ENCODE measurements at places on chromosomes 7 and 10.

GRCh38 chr10:15385552-15386455 is 14.7 kb upstream of the FAM171A1 start:
- DNase-seq = no peak

- no peak for DNase-seq
These were observed 211.4 kb upstream of the MDFIC start for GRCh38 chr7:114710499-114710898.

DNA sequence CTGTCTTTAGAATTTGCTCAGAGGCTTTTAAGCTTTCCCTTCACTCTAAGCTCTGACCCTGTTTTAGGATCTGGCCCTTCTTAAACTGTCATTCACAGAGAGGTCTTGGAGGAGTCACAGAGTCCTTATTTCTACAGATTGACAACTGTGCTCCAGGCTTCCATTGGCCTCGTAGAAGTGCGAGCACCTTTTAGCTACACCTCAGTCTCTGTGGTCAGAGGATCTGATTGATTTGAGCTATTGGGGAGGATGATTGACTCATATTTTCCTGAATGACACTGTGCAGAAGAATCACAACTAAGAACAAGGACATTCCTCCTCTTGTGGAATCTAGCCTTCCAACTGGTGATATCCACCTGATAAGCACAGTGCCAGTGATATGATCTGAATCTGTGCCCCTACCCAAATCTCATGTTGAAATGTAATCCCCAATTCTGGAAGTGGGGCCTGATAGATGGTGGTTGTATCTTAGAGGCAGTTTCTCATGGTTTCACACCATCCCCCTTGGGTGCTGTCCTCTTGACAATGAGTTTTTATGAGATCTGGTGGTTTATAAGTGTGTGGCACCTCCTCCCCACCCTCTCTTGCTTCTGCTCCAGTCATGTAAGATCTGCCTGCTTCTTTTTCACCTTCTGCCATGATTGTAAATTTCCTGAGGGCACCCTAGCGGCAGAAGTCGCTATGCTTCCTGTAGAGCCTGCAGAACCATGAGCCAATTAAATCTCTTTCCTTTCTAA is 3.2 kb downstream of the CYP3A7 start:
- no peak for DNase-seq

DNA sequence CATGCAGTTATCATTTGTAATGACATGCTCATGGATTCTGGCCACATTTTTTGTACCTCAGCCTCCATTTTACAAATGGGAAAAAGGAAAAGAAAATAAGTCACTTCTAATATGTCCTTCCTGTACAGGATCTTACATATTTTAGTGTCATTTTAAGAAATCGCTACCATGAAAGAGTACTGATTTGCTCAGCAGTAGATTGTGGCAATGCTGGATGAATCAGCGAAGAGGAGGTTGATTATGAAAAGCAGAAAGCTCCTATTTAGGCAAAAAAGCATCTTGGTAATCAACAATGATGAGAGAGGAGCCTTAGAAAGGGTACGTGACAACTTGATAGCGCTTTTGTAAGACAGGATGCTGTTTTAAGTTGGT is 522.9 kb downstream of the PARD3 start:
- no peak for DNase-seq

- DNase-seq = no peak
These were observed 624 bp upstream of the CEP55 start for GRCh38 chr10:93495654-93496321.

DNA sequence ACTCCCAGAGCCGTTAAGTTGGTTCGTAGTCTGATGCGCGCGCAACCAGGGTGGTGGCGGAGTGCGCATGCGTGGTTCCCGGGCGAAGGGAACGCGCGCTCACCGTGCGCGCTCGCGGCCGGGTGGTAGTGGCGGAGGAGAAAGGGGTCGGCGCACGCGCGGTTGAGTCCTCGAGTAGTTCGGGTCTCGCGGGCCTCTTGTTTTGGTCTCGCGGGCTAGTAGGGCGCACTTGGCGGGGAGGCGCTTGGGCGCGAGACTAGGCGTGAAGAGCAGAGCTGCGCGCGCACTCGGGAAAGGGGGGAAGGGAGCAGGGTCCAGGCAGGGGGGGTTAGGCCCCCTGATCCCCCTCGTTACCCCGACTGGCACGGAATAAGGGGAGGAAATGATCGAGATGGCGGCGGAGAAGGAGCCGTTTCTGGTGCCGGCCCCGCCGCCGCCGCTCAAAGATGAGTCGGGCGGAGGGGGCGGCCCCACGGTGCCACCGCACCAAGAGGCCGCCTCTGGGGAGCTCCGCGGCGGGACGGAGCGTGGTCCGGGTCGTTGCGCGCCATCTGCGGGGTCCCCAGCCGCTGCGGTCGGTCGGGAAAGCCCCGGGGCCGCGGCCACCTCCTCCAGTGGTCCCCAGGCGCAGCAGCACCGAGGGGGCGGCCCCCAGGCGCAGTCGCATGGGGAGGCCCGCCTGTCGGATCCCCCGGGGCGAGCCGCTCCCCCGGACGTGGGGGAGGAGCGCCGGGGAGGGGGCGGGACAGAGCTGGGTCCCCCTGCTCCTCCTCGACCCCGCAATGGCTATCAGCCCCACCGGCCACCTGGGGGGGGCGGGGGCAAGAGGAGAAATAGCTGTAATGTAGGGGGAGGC is at the start of gene MEPCE:
MEPCE (plus strand) TSS at position 195 of the 856 bp plus-strand sequence; CDS start at position 383, 188 bp downstream.
- DNase-seq = peak; percentile 96

DNA sequence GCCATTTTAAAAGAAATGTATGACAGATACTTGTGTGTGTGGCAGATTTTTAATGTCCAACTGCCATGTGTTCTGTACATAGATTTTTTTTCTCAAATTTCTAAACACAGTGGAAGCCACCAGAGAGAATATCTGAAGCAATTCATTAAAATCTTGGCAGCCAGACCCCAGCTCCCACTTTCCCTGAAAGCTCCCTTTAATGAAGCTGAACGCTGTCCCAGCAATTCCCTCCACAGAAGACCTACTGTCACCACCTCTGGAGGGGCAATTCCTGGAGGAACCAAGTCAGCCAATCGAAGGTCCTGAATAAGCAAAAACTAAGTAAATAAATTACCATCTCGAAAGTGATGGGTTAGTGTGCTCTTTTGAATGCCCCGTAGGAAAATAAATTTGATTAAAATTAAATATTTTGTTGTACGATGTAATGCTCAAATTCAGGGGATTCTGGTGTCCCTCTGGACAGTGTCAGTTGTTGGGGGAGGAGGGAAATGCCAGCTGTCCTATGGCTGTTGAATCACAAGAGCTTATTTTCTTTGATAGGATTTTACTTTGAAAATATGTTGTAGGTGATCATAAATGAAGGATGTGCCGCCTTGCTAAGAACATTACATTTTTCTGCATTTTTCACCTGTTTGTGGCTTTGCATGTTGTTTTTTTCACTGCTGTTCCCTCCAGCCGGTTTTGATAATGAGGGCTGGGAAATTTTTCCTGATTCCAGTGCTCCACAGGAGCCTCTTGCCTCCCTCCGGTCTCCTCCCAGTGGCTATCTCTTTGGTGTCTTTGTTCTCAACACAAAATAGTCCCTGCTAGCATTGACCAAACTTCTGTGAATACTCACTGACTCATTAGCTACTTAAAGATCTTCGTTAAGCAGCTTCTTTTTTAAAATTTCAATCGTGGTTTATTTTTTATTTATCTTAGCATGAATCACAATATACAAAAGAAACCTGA is 9.2 kb upstream of the GSAP start:
- DNase-seq = no peak

DNA sequence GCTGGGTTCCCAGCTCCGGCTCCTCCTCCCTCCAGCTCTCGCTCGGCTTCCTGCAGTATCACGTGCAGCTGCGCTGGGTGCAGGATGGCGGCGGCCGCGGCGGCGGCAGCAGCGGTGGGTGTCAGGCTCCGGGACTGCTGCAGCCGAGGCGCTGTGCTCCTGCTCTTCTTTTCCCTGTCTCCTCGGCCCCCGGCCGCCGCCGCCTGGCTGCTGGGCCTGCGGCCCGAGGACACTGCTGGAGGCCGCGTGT is at the start of gene CNNM1:
CNNM1 (plus strand) TSS at position 53 of the 250 bp plus-strand sequence; CDS start at position 85, 32 bp downstream.
- DNase-seq = no peak

DNA sequence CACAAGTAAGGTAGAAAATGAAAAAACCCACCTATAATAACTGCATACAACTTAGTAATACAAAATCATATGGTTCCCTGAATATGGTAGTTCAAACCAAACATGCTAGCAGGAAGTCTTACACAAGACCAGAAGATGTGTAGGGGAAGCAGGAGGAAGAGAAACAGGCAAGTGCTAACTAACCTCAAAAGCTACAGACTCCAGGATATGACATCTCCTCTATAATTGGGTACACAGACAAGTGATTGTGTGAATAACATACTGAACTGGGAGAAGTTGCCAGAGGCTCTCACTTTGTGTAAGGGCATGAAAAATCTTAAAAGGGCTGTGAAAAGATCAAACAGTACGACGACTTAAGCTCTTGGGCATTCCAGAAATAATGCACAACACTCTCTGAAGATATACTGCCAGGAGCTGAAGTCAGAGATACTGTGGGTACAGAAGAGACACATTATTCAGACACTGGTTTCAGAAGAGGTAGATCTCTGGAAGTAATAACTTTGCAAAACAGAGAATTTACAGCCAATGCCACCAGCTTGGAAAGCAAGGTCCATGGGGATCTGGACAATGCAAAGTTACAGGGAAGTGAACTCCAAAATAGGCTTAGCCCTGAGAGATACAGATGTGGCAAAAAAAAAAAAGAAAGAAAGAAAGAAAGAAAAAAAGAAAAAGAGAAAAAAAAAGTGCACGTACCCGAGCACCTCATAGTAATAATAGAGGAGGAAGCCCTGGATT is 767.2 kb downstream of the TNS3 start:
- DNase-seq = no peak

DNA sequence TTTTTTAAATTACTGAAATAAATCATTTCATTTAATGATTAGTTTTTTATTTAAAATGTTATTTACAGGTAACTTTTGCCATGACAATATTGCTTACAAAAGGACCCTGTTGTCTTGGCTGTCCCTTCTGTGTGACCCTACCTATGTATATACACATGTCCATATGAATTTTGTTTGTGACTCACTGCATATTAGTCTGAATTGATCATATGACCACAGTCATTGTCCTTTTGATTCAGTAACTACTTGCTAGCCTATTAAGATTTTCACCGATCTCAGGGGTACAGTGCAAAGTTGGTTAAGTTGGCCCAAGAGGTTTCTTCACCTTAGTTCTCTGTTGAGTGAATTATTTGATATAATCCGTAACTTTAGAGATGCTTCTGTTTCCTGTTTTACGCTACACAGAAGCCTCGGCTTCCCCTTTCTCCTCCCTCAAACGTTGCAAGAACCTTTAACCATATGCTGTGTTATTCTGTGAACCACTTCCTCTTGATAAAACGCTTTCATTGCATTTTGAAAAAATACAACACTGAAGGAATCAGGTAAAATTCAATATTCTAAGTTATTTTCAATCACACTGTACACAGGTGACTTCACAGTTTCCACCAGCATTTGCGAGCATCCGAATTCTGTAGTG is 43.9 kb downstream of the APBB1IP start:
- no peak for DNase-seq

- DNase-seq = no peak
These were observed 43.4 kb downstream of the MACC1 start for GRCh38 chr7:20173828-20174227.

GRCh38 chr7:18175801-18176450 is 148.3 kb upstream of the PRPS1L1 start:
- no peak for DNase-seq

DNA sequence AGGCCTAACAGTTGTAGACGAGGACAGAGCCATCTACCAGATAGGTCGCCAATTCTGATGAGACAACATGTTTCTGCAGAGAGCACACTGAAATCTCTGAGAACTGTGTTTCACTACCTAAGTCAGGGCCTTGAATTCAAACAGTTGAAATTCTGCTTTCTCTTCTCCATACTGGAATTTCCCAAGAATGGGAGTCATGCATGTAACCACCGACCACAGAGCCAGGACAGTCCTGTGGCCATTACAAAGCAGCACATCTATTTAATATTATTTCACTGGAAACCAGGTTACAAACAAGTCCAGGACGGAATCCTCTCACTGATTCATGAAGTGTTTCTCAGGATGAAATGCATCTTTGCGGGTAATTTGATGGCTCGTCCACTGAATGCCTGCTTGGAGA is 62.0 kb upstream of the ST8SIA6 start:
- no peak for DNase-seq

DNA sequence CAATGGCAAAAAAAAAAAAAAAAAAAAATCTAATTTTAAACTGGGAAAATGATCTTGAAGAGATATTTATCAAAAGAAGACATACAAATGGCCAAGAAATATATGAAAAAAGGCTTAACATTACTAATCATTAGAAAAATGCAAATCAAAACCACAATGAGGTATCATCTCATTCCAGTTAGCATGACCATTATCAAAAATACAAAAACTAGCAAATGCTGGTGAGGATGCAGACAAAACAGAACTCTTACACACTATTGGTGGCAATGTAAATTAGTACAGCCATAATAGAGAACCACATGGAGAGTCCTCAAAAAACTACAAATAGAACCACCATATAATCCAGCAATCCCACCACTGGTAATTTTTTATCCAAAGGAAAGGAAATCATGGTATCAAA is 489.6 kb downstream of the TNS3 start:
- DNase-seq = no peak

DNA sequence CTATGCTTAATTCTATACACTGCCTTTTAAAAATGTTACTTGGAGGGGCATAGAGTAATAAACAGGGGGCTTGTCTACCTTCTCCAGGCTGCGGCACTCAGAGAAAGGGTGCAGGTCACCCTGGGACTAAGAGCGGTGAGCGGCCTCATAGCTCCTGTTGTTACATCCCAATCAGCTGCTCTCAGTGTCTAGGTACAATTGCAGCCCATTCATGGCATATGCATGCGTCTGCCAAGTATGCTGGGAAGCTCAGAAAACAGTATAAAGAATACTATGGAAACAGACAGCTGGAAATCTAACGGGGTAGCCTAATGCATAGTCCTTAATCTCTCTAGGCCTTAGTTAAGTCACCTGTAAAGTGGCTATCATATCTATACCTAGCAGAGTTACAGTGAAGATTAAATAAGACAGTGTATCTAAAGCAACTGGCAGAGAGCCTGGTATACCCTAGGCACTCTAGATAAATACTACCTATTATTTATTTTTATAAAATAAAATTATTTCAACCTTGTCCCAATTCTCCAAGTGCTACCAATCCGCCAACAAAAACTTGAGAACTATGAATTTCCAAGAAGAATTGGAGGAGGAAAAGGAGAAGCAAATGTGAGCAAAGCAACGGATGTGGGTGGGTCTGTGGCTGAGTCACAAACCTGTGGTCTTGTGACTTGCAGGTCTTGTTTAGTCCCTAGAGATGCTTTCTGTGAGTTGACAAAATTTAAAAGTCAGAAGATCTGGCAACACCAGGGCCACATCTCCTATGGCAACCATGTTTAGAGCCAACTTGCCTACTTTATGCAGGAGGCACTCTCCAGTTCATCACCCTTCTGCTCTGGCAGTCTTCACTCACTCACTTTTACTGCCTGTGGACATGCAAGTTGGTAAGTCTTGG is 183.0 kb downstream of the RAPGEF5 start:
- no peak for DNase-seq

DNA sequence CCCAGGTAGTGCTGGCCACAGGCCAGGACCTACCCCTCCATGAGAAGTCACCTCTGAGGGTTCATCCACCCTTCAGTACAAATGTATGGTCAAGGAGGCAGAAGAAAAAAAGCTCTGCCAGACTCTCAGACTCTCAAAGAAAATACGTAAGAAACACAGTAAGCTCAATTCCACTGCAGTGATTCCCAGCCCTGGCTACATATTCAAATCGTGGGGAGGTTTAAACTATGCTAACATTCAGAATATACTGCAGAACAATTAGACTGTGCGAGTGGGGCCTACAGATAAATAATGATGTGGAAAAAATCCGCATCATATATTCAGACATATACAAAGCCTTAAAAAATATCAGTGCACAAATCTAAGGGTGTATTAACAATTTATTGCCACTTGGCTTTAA is 162.6 kb downstream of the ATE1 start:
- DNase-seq = no peak

- DNase-seq = no peak
These were observed 296.7 kb upstream of the GNAI1 start for GRCh38 chr7:79837915-79838314.

All from stimulated activated CD4-positive, alpha-beta T cell treated with anti-CD3 and anti-CD28 coated beads, Interleukin-1b, Interleukin-23, amount 100 ng/mL, for 1 hour (primary cell).